ENCODE measurements at places on chromosomes 3 and 15.

- DNase-seq: no peak
These were observed 25.8 kb upstream of the MTHFS start for GRCh38 chr15:79922512-79923078.

GRCh38 chr3:34212656-34213055 lies 414.2 kb downstream of the PDCD6IP start:
- DNase-seq: no peak

GRCh38 chr3:169686874-169687273 lies 23.4 kb upstream of the MECOM start:
- no peak for DNase-seq

- DNase-seq: peak; percentile 67
These were observed 359.7 kb upstream of the ROPN1 start for GRCh38 chr3:124351430-124352148.

DNA sequence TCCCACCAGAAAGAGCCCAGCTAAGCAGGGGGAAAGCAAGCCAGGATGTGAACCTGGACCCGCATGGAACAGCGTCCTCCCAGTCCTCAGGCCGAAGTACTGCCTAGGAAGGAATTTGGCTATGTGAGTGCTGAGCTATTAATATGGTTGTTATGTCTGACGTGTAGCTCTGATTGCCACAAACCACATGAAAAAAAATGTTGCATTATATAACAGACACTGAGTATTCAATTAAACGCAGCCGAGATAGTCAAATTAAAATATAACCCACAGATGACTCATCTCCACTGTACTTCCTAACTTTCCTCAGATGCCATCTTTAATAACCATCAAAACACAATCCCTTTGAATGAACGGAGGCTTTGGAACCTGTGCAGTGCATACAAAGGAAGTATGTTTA lies 111.1 kb downstream of the GABRB3 start:
- no peak for DNase-seq

DNA sequence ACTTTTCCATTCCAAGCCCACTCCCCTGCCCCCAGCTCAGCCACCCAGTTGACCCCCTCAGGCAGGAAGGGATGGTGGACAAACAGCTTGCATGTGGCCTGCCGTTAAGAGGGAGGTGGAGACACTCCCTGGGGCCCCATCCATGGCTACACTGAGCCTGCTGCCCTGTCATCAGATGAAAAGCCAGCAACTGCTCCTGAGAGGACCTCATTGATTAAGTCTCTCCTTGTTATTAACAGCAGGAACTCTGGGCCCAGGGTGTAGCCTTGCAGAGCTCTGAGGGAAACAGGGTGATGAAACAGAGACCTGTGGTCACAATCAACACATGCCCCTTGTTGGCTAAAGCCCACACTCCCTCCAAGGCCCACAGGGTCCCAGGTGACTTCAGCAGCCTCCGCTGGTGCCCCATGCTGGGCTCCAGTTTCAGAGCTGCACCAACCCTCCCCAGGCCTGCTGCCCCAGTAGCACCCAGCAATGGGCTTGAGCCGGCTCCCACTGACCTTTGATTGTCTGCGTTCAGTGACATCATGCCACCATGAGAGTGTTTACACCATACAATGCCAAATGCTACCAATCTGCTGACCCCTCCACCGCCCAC lies 22.3 kb upstream of the TLE3 start:
- DNase-seq: no peak

GRCh38 chr3:29481969-29482767 lies 201.3 kb downstream of the RBMS3 start:
- DNase-seq: no peak

DNA sequence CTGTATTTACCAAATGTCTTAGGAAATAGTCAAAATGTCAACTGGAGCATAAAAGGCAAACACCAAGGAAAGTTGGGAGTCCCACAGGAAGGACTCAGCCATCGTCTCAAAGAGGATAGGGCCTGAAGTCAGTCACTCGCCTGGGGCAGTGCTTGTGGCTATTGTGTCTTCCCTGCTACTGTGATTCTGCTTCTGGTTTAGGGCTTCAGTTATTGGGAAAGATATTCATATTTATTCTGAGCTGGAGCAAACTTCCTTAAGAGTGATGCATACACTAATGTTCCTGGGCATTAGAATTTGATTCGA lies 118.1 kb downstream of the EDEM1 start:
- no peak for DNase-seq

DNA sequence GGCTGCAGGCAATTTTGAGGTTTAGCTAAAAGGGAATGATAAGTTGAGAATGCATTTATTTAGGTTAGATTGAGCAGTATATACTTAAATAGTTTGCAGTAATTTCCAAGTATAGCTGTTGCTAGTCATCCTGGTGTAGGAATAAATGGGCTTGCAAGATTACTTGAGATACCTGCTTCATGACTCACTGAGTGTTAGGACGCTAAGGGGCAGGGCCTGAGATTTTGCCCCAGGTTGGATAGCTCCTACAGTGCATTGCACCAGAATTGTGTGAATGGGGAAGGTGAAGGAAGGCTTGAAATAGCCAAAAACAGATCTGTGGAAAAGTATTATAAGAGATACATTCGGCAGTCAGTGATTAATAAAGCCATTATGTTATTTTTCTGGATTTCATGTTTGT lies 72.8 kb downstream of the KCNH8 start:
- DNase-seq: no peak

- no peak for DNase-seq
These were observed 69.2 kb downstream of the LIPC start for GRCh38 chr15:58501006-58501405.

DNA sequence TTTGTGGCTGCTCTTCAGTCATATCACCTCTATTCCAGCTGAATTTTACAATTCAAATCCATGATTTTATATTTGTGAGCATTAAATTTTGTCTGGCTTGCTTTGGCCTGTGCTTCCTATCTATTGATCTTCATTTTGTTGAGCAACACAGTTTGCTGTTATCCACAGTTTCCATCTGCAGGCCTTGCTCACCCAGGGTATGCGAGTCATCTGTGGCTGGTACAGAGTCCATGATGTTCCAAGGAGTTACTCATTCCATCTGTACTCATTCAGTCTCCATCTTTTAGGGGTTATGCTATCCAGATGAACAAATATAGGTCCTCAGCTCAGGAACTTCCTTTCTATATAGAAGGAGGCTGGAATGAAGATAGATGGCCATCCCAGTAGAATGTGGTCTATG lies 70.1 kb upstream of the CCK start:
- no peak for DNase-seq

- peak; percentile 57 for DNase-seq
These were observed 35.6 kb upstream of the PRR23E start for GRCh38 chr3:127157171-127157828.

DNA sequence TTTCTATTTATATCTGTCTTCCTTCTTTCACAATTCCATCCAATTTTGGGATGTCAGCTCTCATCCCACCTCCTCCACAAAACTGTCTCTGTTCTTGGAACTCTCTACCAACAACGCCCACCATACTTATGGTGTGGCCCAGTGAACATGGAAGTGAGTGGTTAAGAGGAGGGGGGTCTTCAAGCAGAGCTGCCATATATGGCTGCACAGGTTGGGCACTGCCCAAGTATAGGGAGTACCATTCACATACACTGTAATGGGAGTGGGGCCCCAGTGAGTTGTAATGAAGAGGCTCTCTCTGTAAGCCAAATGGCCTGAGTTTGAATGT lies 7.9 kb upstream of the CAMK1 start:
- DNase-seq: no peak

DNA sequence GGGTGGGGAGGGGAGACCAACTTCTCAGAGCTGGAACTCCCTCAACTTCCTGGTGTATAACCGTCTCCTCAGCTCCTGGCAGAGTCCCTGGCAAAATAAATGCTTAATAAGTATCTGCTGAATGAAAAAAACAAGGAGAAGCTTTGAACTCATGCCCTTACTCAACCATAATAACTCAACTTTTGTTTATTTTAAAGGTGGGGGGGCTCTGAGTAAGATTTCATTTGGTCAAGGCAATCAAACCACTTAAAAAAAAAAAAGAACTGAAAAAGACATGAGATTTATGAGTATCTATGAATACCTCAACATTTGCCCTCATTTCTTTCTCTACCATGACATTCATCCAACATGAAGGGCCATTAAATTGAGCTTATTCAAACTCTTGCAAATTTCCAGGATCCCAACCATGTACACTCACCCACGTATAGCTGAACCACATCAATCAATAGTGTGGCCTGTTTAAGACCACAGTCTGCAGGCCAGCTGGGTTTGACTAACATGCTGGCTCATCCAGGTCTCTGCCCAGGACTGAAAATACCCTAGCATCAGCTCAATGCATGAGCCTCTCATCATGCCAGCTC lies 157.9 kb downstream of the FOXP1 start:
- DNase-seq: no peak

DNA sequence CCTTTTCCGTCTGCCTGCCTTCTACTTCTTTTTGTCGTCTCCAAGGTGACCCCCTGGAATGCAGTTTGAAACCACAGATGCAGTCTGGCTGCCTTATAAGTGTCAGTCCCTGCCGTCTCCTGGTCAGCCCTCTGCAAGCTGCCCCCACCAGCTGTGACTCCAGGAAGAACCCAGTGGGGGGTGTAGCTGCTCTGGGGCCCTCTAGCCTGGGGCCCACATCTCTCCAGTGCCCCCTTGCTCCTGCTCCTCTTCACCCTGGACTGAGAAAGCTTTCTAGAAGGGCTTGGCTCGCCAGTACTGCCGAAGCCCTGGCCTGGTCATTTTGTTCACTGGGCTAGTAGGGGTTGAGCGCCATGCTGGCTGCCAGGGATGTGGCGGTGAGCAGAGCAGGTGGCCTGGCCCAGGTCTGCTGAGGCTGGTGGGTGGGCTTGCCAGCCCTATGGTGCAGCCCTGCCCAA lies 21.3 kb downstream of the SYNM start:
- no peak for DNase-seq

- peak; percentile 22 for DNase-seq
These were observed 130.9 kb upstream of the RASGRP1 start for GRCh38 chr15:38695249-38696108.

DNA sequence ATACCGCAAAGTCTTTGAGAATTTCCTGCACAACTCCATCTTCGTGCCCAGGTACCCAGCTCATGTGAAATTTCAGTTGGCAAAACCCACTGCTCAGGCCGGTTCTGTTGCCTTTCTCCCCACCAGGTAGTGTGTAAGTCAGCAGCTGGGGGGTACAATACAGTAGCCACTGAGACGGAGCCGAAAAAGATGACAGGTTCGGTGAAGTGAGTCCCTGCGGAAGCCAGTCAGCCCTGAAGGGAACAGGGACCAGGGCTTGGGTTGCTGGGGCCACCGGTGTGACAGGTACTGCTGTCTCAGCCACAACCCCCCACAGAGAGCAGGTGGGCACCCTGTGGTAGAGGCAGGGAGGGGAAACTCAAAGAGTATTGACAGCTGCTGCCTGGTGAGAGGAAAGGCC lies 90.8 kb downstream of the PGPEP1L start:
- DNase-seq: no peak

DNA sequence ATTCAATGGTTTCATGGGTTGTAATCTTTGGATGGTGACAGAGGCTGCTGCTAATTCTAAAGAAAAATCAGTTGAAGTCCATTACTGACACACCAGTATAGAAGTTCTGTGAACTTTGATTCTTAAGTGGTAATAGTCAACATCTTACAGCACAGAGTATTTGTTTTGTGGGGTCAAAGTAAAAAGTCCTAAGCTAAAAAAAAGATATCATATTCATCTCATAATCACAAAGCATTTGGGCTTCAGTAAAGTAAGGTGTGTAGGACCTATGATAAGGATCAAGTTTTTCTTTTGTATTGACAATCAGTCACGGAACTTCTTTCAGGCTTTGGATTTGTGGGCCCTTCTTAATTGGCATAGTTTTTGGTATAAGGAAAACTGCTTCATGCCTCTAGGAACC lies 1.1 kb downstream of the ASTE1 start:
- no peak for DNase-seq

GRCh38 chr3:22895671-22896070 lies 307.5 kb upstream of the UBE2E2 start:
- DNase-seq: no peak

DNA sequence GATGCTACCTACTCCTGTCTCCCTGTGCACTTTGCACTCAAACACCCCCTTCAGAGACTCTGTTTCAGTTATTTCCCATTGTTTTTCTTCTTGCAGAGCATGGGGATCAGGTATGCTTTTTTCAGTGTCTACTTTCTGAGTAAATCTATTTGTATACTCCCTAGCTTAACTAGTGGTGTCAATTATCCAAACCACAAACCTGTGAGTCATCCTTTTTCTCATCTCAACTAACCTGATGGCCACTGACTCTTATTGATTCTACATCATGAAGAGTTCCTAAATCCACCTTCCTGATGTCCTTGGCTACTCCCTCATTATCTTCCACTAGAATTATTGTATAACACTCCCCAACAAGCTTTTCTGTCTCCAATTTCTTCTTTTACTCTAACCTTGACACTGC lies 68.0 kb downstream of the DIPK2A start:
- no peak for DNase-seq

DNA sequence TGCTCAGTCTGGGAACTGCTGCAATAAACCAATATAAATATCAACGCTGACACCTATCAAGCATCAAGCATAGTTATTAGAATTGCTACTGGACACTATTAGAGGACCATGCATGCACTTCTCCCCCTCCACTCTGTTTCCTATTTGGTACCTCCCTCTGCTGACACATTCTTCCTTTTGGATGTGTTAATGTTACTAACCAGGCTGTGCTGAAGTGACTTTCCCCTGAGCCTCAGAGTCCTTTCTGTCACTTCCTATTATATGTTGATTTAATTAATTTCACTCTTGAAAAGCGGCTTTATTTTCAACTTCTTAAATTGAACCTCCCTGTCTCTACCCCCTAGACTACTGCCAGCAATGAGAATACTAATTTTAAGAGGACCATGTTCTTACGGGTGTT lies 379.1 kb downstream of the MCTP2 start:
- DNase-seq: no peak

- no peak for DNase-seq
These were observed 274.9 kb upstream of the PPP2R3A start for GRCh38 chr3:135690664-135691063.

DNA sequence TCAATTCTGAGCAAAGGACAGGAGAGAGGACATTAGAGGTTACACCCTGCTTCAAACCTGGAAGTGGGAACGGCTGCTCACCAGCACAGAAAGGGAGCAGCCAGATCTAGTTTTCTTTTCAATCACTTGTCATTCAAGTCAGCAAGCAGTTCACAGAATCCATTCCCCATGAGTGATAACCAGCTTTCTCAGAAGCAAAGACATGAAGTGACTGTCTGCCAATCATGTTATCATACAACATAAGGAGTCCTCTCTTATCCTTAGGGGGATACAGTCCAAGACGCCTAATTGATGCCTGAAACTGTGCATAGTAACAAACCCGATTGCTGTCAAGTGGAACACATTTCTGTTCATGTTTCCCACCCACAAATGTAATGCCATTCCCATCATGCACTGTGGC lies 54.7 kb downstream of the FAM98B start:
- DNase-seq: no peak

GRCh38 chr3:32340039-32340438 lies 51.6 kb upstream of the CMTM7 start:
- peak; percentile 8 for DNase-seq

DNA sequence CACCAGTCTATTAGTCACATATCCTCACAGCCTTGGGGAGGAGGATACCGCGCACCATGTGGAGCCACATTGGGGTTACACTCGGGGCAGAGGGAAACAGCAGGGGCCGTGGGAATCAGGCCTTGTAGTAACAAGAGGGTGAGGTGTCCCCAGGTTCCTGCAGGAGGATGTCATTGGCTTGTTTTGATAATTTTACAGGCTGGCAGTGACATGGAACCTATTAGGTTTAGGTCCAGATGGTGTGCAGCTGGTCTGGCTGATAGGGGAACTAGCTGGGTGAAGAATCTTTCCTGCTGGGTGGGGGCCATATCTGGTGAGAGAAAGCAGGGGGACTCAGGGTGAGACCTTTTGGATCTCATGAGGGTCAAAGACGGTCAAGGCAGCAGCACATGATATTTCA lies 9.8 kb upstream of the MEF2A start:
- no peak for DNase-seq

- DNase-seq: peak; percentile 24
These were observed 309.2 kb downstream of the MAGI1 start for GRCh38 chr3:65729555-65729954.

Measured in BE2C (cell line).